ENCODE measurements at places on chromosomes 2 and 18.

GRCh38 chr2:238848976-238849853 is 1.3 kb downstream of the TWIST2 start:
- DNase-seq, result no peak

DNA sequence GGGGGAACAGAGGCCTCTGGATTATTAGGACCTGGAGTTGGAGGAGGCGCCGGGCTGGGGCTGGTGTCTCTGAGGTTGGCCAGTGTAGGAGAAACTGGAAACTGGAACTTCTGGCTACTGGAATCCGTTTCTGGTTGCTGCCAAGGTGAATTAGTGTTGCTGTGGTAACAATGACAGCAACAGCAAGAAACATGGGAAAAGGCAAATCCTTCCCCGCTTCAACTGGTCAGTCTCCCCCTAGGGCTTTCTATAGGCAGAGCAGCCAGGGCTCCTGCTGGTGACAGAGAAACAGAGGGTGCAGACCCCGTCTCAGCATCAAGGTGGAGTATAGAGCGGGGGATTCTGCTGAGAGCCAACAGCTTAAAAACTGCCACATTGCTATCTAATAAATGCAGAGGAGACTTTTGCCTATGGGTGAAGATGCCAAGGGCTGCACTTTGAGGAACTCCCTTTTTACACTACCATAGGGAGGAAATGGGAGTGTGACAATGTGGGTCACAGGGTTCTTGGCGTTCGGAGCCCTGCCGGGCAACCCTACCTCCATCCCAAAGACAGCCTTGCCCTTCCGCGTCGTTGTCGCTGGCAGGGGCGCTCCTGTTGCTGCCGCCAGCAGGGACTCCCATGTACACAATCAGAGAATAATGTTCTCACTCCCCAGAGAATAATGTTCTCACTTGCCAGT is 81.4 kb upstream of the CABLES1 start:
- DNase-seq, result peak; percentile 52

DNA sequence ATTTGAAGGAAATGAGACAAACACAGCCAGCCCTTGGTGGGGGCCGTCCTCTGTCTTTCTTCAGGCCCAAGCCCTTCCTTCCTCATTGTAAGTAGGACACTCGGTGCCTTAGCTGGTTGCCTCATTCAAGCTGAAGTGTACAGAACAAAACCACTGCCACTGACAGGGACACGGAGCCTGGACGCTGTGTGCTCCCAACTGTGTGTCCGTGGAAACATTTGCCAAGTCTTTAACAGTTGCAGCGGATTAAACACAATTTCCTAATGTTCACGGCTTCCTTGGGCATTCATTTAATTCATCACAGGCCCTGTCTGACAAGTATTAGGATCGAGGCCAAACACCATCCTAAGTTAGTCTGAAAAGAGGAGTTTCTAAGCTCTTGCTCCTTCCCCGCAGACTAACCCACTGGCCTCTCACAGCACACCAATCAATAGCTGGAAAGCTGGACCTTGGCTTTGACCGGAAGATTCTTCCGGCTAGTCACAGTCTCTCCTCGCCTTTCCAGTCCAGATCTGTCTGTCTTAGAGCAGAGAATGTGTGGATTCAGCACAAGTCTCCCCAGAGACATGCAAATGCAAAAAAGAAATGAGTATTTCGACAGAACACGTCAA is 68.7 kb upstream of the ACSL3 start:
- DNase-seq, result peak; percentile 13

DNA sequence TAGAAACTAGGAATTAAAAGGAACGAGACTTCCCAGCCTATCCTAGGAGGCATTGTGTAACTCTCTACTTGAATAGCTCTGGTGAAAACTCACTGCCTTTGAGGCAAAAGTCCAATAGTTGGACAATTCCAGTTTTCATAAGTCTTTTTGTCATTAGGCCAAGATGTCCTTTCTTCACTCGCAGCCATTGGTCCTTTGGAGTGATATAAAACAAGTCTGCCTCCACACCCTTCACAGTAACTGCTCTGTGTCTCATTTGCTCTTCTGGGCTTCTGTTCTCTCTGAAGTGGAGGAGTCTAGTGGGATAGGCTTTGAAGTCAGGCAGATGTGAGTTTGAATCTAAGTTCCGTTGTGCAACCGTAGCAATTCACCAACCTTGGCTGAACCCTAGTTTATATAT is 28.2 kb downstream of the ANTXR1 start:
- DNase-seq, result no peak

- no peak for DNase-seq
Measured at GRCh38 chr18:76518123-76518859, 23.2 kb upstream of the ZNF516 start.

GRCh38 chr2:117723888-117724434 is 90.5 kb upstream of the DDX18 start:
- DNase-seq, result no peak

GRCh38 chr2:29455200-29455860 is 340.1 kb downstream of the CLIP4 start:
- DNase-seq, result peak; percentile 78

- DNase-seq, result no peak
Measured at GRCh38 chr2:25109822-25110221, 58.6 kb downstream of the POMC start.

DNA sequence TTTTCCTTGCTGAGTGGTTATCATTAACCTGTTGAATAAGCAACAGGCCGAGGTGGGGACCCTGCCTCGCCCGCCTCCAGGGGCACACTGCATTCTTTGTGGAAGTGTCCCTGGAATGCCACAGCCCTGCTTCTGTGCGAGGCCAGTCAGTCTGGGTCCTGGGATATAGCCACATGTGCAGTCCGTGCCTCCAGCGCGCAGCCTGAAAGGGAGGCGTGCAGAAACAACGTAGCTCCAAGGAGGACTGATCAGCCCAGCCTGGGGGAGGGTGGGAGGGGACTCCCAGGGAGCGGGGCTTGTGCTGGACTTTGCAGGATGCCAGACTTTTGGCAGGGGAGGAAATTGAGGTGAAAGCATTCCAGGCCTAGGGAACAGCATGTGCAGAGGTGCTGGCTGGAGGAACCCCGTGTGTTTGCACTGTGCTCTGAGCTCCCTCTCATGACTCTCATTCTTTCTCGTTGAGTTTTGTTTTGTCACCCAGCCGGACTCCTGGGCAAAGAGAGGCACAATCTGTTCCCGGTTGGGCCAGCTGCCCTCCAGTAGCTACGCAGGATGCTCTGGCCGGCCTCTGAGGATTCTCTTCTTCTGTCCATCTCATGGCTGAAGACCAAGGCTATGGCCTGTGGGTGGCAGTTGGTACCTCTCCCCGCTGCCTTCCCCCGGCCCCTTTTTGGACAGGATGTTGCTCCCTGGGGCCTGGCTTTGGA is 39.7 kb downstream of the HPCAL1 start:
- no peak for DNase-seq

GRCh38 chr2:181884601-181885000 is 6.9 kb upstream of the ITPRID2 start:
- no peak for DNase-seq

- no peak for DNase-seq
Measured at GRCh38 chr18:78367996-78368395, 611.6 kb upstream of the SALL3 start.

- no peak for DNase-seq
Measured at GRCh38 chr2:39682066-39682692, 16.5 kb downstream of the TMEM178A start.

- DNase-seq, result no peak
Measured at GRCh38 chr2:147449323-147449991, 395.4 kb upstream of the ACVR2A start.

DNA sequence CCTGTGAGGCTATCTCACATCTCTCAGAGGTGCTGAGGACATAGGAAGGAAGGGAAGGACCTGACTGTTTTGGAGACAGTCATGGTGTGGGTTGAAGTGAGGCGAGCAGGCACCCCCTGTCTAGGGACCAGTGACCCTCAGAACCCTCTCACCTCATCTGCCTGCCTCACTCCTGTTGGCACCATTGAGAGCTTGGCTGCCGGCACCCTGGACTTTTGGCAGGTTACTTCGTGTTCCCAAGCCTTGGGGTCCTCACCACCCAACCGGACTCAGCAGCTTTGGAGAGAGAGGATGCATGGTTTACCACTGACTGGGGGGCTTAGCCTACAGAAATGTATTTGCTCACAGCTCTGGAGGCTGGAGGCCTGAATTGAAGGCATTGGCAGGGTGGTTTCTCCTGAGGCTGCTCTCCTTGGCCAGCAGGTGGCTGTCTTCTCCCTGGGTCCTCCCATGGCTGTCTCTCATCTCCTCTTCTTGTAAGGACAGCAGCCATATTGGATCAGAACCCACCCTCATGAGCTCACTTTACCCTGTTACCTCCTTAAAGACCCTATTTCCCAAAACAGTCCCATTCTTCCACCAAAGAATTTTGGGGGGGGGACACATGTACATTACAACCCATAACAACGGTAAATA is 142.0 kb downstream of the TSN start:
- peak; percentile 75 for DNase-seq

- DNase-seq, result peak; percentile 43
Measured at GRCh38 chr2:228401065-228401912, 219.8 kb upstream of the SPHKAP start.

DNA sequence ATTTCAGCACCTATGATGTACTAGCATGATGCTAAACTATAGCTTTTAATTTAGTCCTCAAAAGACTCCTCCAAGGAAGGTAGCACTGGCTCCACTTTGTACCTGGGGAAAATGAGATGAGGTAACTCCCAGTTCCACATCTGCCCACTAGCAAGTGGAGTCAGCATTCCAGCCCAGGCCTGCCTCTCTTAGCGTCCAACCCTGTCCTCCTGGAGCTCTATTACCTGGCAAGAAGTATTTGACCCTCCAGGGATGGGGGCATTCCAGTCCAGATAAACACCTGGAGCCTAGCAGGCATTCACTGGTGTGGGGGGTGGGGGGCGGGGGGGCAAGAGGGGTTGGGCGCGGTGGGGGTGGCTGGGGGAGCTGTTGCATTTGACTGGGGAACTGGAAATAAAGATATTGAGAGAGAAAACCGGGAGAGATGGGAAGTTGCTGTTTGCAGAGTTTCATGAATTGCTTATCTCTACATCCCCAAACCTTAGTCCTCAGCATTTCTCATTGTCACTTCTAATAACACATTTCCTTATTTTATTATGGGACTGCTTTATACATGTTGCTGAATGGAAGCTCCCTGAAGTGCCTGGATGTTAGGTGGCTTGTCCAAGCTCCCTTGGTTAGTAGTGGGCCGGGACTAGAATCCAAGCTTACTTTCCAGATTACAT is 22.0 kb upstream of the FZD5 start:
- no peak for DNase-seq

GRCh38 chr18:79917169-79917852 is 34.1 kb downstream of the SLC66A2 start:
- no peak for DNase-seq

DNA sequence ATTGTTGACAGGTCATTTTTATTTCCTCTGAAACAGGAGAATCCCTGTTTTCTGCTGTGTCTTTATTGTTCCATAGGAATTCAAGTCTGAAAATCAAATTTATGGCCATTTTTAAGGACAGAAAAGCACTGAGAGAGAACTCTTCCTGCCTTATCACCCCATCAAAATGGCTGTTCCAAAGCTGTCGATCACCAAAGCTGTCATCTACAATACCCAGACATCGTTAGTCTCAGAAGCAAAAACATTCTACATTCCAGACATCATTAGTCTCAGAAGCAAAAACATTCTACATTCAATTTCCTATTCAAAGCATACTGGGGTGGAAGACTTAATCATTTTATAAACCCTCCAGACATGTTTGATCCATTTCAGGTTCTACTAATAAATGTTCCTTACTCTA is 44.4 kb downstream of the SCRN3 start:
- DNase-seq, result no peak

DNA sequence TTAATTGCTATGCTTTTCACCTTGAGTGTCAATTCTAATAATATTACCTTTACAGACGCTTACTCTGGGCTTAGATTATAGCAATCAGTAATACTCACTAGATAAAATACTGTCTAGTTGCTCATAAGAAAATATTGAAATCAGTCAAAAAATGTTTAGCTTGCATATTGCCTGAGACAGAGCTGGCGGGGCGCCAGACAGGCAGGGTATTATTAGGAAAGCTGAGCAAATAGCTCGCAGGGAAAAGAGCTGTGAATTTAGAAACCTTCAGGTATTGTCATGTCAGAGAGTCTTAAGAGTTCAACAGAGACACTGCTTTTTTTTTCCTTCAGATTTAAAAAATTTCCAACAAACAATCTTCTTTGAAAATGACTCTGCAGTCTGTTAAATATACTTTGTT is 118.4 kb downstream of the MEIS1 start:
- DNase-seq, result no peak

GRCh38 chr2:224893848-224894247 is 148.4 kb downstream of the DOCK10 start:
- DNase-seq, result no peak

- DNase-seq, result peak; percentile 51
Measured at GRCh38 chr2:24930768-24931167, 10.7 kb upstream of the ADCY3 start.

DNA sequence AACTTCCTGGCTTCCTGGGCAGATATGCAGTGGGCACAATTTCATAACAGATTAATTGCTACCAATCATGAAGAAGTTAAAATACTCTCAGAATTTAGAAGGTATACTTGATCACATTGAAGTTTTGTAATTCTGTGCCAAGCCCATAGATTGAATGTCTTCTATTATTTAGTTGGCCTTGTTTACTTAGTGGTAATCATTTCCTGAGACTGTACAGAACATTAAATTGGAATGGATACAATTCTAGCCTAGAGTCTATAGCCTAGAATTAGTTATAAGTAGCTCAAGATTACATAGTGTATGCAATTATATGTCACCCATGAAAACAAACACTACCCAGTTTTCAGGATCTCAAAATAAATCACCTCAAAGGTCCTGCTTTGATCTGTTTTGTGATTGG is 615.8 kb downstream of the XIRP2 start:
- no peak for DNase-seq

- DNase-seq, result no peak
Measured at GRCh38 chr2:143948710-143949109, 571.2 kb downstream of the ZEB2 start.

GRCh38 chr18:62436636-62437234 is 86.1 kb upstream of the ZCCHC2 start:
- no peak for DNase-seq

DNA sequence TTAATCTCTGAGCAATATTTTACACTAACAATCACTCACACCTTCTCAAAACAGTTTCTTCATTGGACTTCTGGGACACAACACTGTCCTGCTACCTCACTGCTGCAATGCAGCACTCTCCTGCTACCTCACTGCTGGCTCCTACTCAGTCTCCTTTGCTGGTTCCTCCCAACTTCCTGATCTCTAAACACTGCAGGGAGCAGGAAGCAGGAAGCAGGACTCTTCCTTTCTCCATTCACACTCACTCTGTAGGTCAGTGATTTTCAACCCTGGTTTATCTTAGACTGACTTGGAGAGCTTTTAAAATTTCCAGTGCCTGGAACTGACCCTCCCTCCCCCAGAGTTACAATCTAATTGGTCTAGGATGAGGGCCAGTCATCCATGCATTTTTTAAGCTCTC is 243.4 kb upstream of the RBBP8 start:
- DNase-seq, result no peak

DNA sequence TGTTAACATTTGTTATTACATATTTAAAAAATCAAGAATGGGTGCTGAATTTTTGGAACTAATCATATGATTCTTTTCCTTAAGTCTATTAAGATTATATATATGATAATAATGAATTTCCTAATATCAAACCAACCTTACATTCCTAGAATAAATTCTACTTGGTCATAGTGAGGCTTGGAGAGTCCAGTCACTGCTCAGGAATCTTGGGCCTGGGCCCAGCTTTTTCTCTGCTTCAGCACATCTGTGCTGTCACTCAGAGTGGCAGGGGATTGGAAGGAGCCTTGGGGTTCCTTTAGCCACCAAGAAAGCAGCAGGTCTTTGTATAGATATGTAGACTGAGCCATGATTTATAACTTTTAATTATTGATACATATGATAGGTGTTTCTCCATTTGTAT is 19.9 kb upstream of the ZAP70 start:
- no peak for DNase-seq

Data from Kasumi-1 (cell line).